ENCODE measurements at places on chromosomes 2 and 18. TPM values are rescaled to one million over a fixed set of nuclear protein-coding genes. Genes with fewer than 3 reads are reported as not detected.
A peak's percentile ranks its signal among the peaks of the same experiment; 100 is the strongest.

DNA sequence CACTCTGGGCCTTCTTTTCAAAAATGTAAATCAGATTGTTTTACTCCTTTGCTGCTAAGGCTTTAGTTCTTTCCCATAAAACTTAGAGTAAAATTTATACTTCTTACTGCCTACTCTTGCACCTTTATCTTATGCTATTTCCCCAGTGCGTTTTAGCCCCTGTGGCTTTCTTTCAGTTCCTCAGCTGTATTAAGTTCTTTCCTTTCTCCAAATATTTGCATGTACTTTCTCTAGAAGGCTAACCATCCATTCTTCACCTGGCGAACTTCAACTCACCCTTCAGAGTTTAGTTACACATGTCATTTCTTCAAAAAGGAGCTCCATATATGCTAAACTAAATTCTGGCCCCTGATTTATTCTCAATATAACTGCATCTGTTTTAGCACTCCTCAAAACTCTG is 160.7 kb downstream of the FSHR start:
- no peak for DNase-seq

- DNase-seq = no peak
Measured at GRCh38 chr2:205827809-205828365, 145.6 kb downstream of the NRP2 start.

DNA sequence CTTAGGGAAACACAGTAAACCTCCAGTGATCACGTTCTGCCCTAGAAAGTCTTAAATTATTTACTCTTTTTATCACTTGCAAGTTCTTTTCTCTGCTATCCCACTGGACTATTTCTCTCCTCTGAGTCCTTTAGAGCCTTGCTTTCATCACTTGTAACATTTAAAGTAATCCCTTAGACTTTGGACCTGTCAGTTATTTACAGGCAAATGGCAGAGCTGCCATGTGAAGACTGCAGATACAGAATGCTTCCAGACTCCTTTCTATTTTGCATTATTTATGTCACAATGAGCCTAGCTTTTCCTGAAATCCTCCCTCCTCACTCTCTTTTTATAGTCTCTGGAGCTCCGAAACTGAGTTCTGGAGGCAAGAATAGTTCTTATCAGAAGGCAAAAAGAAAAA is 325.6 kb upstream of the TRIB2 start:
- no peak for DNase-seq

GRCh38 chr2:63029058-63029457 is 21.6 kb upstream of the OTX1 start:
- peak; percentile 41 for DNase-seq

GRCh38 chr2:230863031-230863430 is 1.7 kb upstream of the ITM2C start:
- DNase-seq = no peak

GRCh38 chr18:31649978-31650719 is 34.2 kb downstream of the B4GALT6 start:
- DNase-seq = no peak

Gene PHOSPHO2
- 3.0 TPM for total RNA-seq

Gene SLC38A11
- total RNA-seq = not detected
